ENCODE measurements at places on chromosomes 16 and 17.

DNA sequence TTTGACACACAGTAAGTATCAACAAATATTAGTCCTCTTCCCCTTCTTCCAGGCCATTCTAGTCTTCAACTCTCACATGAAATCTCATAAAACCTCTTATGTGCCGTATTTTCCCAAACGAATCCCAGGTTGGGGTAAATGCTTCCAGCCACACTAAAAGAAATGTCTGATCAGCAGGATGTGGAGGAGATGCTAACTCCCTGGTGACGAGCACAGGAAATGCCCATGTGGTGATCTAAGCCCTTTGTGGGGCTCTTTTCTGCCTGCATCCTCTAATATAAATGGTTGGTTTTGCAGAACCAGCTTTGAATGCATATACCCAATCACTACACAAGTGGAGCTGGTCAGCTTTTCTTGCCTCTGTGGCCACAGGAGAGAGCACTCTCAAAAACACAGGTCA is 498.2 kb upstream of the ERCC4 start:
- no peak for DNase-seq

DNA sequence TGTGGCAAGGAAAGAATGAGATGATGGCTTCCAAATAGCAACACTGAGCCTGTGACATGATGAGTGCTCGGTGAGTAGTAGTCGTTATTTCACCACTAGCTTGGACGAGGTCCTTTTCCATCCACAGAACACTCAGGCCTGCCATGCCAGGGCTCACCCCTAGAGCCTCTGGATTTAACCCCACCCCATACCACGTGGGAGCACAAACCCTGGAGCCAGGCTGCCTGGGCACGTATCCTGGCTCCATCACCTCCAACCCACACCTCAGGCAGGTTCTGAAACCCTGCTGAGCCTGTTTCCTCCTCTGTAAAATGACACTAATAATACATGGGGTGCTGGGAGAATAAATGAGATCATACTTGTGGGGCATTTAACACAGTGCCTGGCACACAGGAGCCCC is 192.4 kb downstream of the KATNIP start:
- DNase-seq: no peak

DNA sequence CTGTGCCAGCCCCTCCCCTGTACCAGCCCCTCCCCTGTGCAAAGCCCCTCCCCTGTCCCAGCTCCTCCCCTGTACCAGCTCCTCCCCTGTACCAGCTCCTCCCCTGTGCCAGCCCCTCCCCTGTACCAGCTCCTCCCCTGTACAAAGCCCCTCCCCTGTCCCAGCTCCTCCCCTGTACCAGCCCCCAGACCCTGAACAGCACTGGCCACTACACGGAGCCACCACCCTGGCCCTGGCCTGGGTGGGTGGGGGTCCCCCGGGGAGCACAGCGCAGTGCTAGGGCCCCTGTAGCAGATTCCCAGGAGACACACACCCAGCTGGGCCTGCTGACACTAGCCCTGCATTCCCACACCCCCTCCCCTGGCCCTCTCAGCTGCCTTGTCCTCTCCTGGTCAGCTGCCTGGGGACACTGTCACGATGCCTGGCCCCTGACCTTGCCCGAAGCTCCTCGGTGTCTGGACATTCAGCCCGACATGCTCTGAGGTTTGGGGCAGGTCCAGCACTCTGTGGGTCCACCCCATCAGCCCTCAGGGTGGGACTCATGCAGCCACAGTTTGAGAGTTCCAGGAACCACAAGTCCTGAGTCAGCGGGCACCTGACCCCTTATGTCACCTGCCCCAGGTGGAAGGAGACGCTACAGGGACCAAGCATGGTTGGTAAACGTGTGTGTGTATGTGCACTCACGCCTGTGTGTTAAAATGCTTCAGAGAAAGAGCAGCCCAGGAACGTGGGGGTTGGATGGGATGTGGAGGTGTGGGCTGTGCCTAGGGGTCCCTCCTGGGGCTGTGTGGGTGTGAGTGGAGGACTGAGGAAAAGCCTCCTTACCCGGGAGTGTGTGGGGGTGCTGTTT is 114.2 kb downstream of the METRNL start:
- no peak for DNase-seq

- no peak for DNase-seq
Measured at GRCh38 chr17:35889818-35890773, 9.9 kb upstream of the CCL5 start.

GRCh38 chr17:69525920-69526841 is 111.7 kb downstream of the MAP2K6 start:
- DNase-seq: peak; percentile 27

DNA sequence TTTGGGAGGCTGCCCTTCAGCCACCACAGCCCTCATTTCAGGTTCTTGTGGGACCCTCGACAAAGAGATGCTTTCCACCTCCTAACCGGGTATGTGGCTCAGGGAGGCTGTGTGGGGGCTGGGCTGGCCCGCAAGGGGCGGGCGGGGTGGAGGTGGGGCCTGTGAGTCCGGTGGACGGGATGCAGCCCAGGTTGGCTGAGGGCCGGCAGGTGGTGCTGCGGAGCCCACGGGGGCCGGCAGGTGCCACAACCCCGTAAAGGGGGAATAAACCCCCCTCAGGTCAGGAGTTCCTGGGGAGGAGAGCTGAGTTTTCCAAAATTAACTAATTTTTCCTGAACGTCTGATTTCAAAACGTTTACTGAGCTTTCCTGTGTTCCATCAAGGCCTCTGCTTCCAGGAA is 4.9 kb upstream of the CIAO3 start:
- peak; percentile 45 for DNase-seq

DNA sequence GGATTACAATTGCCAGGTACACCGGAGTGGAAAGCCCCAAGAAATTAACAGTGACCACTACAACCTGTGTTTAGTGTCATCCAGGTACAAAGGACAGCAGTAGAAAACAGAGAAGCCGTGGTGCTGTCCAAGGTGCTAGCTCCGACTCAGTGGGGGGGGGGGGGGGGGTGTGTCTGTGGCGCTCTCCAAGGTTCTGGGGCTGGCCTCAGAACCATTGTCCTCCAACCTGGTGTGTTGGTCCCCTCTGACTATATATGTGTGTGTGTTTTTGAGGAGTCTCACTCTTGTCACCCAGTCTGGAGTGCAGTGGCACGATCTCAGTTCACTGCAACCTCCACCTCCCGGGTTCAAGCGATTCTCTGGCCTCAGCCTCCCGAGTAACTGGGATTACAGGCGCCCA is 5.8 kb upstream of the ZNF23 start:
- no peak for DNase-seq

DNA sequence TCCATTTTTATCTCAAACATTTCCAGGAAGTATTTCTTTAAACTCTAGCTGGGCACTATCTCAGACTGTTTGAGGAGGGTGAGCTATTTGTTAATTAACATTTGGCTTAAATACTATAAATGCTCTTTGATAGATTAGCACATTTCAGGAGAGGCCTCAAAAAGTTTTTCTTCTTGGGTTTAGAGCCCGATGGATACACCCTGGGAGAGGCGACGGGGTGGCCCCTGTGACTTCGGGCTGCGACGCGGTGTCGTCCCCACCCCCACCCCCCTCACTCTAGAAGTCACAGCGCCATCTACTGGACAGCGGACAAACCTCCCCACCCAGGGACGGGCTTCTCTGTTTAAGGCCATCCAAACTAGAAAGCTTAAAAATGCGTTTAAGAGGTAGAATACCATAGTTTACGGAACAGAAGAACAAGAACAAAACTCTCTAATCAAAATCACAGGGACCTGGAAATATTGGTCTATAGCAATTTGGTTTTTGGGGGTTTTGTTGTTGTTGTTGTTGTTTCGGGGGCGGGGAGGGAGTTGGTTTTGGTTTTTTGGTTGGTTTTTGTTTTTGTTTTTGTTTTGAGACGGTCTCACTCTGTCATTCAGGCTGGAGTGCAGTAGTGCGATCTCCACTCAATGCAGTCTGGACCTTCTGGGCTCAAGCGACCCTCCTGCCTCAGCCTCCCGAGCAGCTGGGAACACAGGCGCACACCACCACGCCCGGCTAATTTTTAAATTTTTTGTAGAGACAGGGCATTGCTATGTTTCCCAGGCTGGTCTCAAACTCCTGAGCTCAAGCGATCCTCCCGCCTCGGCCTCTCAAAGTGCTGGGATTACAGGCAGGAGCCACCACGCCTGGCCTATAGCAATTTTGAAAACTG is 254.4 kb downstream of the C16orf95 start:
- DNase-seq: peak; percentile 58

GRCh38 chr17:5530265-5531084 is 44.1 kb downstream of the MIS12 start:
- no peak for DNase-seq

DNA sequence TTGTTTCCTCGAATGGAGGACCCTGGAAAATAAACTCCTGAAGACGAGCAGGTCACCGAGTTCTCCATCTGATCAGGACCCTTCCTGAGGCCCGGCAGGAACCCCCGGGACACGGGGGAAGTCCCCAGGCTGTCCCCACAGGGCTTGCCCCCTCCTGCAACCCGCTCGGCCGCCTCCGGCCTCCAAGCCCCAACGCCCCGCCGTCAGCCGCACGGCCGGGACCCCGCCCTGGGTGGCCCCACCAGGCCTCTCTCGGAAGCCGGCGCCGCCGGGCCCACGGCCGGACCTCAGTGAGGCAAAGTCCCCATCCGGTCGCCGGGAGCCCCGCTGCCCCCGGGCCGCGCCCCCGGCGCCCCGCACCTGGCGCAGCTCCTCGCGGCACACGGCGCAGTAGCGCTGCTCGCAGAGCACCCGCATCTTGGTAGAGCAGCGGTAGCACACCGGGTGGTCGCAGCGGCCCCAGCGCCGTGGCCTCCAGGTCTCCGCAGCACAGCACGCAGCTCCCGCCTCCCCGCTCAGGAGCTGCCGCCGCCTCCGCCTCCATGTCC is 383 bp downstream of the ZNF598 start:
- DNase-seq: no peak

DNA sequence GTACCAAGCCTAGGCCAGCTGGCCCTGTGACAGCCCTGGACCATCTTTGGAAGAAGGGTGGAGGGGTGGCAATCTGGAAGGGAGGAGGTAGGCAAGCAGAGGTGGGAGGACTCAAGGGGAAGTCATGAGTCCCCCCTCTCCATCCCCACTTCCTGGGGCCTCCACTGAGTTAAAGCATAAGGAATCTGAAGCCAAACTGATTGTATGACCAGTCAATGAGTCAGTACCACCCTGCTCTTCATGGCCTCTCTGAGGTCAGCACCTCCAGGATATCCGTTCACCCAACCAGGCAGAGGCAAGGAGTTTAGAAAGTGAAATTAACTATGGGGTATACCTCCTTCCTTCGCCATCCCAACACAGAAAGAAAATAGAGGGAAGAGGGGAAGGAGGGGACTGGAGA is 272.7 kb downstream of the SOX9 start:
- no peak for DNase-seq

DNA sequence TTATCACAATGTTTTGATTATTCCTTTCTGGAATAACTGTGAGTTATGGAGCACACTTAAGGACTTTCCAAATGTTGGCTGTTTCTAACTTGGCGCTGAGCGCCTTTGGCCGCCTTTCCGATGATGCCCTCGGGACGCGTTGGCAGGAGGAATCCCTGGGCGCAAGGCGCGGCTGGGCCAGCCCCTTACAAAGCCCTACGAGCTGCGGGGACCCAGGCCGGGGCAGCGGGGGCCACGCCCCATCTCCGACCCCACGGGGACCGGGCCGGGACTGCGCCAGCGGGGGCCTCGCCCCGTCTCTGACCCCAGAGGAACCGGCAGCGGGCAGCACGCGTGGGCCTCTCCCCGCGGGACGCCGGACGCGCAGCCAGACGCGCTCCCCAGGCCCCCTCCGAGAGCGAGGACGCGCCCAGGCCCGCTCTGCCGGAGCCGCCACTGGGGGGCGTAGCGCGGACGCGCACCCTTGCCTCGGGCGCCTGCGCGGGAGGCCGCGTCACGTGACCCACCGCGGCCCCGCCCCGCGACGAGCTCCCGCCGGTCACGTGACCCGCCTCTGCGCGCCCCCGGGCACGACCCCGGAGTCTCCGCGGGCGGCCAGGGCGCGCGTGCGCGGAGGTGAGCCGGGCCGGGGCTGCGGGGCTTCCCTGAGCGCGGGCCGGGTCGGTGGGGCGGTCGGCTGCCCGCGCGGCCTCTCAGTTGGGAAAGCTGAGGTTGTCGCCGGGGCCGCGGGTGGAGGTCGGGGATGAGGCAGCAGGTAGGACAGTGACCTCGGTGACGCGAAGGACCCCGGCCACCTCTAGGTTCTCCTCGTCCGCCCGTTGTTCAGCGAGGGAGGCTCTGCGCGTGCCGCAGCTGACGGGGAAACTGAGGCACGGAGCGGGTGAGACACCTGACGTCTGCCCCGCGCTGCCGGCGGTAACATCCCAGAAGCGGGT is at the start of gene GAA:
Gene GAA, plus strand, starts transcription at position 571 of the 935 bp plus-strand sequence. CDS start 3,006 bp downstream, outside the sequence.
- DNase-seq: peak; percentile 91

DNA sequence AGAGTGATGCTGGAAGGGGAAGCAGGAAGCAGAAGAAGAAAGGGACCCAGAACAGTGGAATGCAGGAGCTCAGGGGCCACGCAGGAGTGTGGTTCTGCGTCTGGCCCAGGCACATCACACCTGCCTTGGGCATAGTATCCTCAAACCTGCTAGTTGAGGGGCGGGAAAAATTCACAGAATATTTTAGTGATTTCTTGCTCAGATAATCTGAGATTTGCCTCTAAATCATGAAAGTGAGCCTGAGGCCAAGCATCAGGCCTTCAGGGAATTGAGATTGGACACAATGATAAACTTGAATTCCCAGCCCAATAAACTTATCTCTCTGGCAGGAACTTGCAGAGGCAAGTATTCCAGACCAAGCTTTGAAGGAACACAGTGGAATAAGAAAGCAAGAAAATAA is 48.5 kb upstream of the CCL2 start:
- DNase-seq: no peak

- no peak for DNase-seq
Measured at GRCh38 chr17:28648698-28649097, 3.7 kb upstream of the BLTP2 start.

- no peak for DNase-seq
Measured at GRCh38 chr16:76531236-76531635, 254.0 kb downstream of the CNTNAP4 start.

DNA sequence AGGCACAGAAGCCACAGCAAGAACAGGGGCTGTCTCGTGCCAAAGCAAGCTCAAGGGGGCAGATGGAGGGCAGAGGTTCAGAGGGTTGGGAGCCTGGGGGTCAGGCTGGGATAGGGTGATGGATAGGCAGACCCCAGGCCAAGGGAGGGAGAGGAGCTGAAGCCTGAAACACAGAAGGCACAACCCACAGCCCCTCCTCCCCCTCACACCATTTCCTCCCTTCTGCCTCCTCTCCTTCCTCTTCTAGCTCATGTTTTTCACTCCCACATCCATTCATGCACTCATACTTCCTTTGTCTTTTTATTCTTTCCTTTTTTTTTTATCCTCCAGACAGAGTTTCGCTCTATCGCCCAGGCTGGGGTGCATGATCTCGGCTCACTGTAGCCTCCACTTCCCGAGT is 61.1 kb downstream of the SOCS1 start:
- DNase-seq: no peak

- peak; percentile 80 for DNase-seq
Measured at GRCh38 chr16:73268366-73268993, 220.6 kb upstream of the ZFHX3 start.

GRCh38 chr16:2954656-2955381 is 9.3 kb upstream of the KREMEN2 start:
- no peak for DNase-seq

Measured in NCI-H1436 (cell line).